KG1 (cell line): ENCODE measurements at places on chromosomes 6 and 20.

- no peak for DNase-seq
These were observed 2.2 kb upstream of the TOMM6 start for GRCh38 chr6:41785254-41785653.

DNA sequence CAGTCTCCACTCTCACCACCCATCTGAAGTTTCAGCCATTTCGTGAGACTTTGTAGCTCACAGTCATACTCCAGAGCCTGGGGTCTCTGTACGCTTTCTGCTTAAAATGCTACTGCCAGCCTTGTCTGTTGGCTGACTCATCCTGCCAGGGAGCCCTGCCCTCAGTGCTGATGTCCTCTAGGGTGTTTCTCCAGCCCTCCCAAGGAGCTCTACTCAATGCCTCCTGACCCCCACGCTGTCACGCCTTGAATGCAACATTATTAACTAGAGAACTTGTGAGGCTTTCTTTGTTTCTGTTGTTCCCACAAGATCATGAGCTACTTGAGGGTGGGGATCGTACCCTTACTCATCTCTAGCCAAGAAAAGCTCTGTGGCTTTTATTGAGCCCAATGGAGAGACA, 20.1 kb downstream of the KIF16B start:
- DNase-seq, result no peak

DNA sequence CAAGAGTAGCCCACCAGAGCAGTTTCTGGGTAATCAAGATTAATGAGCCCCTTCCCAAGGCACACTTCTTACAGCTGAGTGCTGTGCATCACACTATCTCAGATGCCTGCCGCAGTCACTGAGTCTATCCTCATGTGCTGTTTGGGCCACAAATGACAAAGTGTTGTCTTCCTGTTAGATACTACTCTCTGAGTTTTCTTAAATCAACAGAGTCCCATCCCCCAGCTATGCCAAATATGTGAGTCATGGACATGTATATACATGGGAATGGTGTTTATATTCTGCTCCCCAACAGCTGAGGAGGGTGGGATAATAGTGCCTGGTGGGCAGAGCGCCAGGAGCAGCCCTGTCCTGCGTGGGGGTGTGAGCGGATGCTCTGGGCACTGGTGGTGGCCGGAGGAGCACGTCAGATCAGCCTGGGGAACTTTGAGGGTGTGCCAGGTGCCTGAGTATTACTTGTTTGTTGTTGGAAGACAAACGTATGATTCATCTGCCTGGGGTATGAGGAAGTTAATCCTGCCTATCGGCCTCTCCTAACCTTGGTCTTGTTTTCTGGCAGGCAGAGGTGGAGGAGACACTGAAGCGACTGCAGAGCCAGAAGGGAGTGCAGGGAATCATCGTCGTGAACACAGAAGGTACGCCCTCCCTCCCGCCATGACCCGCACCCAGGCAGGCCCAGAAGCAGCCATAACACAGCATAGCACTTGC, 9.6 kb downstream of the DYNLRB1 start:
- no peak for DNase-seq

GRCh38 chr20:20204256-20204655, 151.9 kb downstream of the CFAP61 start:
- DNase-seq, result no peak

GRCh38 chr6:75025371-75025770, 180.5 kb downstream of the COL12A1 start:
- no peak for DNase-seq

DNA sequence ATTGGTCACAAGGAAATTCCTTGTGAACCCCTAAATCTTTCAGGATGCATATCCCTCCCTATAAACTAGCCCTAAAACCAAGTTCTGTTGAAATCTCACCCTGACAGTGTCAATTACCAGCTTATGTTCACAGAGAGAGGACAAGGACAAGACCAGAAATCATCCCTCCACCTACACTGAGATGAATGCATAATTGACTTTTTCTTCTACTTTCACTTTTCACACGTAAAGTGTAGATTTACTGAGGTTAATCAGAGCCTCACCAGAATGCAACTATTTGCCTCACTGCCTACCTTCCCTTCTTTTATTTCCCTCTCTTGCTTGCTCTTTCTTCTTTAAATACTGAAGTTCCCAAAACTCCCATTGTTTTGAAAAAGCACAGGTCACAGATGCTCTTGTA, 15.3 kb upstream of the NKAIN2 start:
- no peak for DNase-seq

DNA sequence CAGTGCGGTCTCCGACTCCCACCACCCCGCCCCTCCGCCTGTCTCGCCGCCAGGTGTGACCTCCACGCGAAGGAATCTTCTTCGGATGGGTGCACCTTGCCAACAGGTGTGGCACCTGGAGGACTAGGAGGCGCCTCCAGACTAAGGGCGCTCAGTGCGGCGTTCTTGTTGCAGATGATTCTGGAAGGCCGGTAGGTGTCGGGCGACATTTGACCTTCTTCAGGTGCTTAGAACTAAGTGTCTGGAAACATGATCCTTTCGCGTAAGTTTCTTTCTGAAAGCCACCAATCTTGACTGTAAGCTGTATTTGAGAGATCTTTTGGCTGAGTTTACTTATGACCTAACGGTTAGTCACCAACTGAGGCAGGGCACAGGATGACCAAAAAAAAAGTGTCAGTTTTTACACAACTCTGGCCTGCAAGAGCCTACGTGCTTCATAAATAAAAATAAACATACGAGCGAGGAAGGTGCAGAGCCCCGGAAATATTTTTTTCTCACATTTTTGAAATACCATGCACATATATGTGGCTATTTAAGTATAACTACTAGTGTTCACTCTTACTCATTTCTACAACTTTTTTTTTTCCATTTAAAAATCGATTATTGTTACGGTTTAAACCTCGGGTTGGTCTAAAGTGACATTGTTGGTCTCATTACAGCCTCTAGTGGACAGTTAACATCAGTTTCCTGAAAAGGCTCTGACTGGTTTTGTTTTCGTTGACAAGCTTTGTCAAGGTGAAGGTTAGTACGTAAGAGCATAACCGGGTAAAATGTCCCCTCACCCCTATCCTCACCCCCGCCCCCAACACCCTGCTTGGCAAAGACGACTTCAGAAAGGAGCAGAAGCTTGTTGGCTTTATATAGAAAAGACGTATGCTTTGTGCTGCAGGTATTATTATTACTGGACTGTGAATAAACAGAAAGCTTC, 1.6 kb upstream of the ATXN1 start:
- DNase-seq, result peak; percentile 49

DNA sequence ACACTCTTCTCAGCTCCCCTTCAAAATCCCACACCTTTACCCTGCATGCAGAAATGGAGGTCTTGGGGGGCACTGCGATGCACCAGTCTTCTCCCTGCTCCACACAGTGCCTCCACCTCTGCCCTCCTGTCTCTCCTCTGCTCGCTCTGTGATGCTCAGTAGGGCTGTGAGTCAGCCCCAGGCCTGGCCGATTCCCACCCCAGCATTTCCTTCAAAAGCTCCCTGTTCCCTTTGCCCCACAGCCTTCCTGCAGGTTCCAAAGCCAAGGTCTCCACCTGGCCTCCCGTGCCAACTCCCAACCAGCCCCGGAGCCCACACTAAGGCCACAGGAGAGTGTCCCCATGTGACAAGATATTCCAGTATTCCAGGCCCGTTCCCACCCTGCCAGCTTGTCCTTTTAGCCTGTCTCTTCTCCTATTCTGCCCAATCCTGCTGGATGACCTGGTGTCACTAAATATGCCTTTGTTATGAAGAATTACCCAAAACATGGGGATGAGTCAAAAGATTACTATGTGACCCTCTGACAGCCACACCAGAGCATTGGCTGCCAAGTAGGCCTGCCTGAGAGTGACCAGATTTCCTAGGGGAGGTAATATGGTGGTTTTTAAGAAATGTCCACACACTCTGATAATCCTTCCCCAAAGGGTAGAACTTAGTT, 118.9 kb upstream of the NXT1 start:
- DNase-seq, result no peak

GRCh38 chr6:169087443-169088041, 166.1 kb downstream of the THBS2 start:
- DNase-seq, result no peak

GRCh38 chr6:40611434-40611833, 24.3 kb upstream of the LRFN2 start:
- DNase-seq, result no peak

- no peak for DNase-seq
These were observed 43.6 kb downstream of the CTCFL start for GRCh38 chr20:57481281-57481711.

DNA sequence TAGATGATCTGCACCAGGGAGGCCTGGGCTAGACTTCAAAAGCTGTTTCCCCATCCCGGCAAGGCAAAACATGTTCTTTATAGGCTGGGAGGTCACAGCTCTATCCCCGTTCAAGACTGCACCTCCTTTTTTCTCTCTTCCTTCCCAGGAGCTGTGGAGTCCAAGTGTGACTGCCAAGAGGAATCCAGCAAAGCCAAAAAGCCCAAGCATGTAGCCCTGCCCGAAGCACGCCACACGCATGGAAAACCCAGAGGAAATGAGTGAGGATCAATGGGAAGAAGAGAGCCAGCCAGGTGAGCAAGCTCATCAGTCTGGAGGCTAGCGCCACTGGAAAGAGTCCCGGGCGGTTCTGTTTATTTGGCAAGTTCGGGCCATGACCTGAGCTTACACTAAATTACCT, 240.4 kb downstream of the PRL start:
- DNase-seq, result no peak

GRCh38 chr6:154758125-154758524, 24.9 kb downstream of the SCAF8 start:
- DNase-seq, result no peak

DNA sequence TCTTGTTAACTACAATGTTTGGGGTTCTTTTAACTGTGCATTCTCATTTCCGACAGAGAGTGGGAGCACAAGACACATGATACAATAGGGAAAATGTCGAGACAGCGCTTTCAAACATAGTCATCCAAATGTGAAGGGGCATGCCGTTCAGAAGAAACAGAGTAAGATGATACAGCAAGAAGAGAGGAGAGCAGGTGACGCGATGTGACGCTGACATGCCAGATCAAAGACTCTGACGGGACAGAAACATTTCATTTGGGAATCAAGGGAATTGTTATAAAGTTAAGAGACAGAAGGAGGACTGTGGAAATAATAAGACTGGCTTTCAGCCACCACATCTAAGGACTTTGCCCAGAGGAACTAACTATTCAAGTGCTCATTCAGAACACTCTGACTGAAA, 117.4 kb downstream of the FAXC start:
- DNase-seq, result no peak

DNA sequence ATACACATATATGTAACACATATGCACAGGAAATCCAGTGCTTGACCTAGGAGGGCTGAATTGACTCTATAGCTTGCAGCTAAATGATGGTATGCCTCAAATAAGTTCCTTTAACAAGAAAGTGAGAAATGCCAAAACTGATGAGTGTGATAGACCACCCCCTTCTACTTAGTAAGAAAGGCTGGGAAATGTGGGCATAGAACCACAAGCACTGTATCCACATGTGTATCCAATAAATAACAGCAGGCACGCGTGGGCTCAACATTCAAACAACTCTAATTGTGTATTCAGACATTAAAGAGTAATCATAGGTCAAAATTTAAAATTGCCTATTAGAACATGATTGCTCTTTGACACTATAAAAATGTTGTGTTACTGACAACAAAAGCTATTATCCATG, 54.1 kb downstream of the FAM83B start:
- no peak for DNase-seq

GRCh38 chr6:170347975-170348374, 41.4 kb downstream of the FAM120B start:
- no peak for DNase-seq

DNA sequence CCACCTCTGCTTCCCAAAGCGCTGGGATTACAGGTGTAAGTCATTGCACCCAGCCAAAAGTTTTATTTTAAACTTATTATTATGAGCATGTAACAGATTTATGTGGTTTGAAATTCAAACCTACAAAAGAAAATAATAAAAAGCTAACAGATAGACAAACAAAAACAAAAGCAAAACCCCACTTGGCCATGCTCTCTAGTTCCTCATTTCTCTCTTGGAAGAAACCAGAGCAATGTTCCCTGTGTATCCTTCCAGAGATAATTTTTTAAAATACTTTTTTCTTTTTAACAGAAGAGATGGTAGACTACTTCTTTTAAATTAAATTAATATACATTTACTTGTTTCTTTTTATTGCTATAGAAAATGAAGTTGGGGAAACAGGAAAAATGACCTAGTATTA, 28.0 kb upstream of the SLC17A3 start:
- no peak for DNase-seq

GRCh38 chr6:79604583-79605037, 26.5 kb upstream of the SH3BGRL2 start:
- no peak for DNase-seq

GRCh38 chr20:25031241-25031640, 26.7 kb downstream of the ACSS1 start:
- DNase-seq, result no peak

GRCh38 chr6:3825851-3826581, 23.2 kb upstream of the FAM50B start:
- no peak for DNase-seq
